ENCODE measurements at places on chromosomes 6 and 20.

- DNase-seq = no peak
Observed at GRCh38 chr6:160871320-160871719, 120.2 kb upstream of the MAP3K4 start.

- DNase-seq = peak; percentile 68
Observed at GRCh38 chr6:235763-236360, 56.4 kb upstream of the DUSP22 start.

DNA sequence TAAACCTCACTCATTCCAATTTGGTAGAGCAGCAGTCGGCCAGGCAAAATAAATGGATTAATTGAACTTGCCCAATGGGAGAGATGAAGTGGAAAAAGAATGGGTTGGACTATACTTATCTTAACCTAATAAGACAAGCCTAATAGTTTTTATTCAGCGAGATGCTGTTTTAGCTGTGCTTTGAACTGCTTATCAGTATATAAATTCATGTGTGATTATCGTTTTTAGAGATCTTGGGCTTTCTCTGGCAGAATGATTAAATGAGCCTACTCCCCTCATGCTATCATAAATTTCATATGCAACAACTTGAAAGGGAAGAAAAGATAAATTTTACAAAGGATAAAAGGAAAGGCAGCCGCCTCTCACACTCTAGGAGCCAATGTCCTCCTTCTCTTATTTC lies 59.8 kb downstream of the SNAP25 start:
- DNase-seq = no peak

GRCh38 chr6:40946738-40947301 lies 92.2 kb downstream of the UNC5CL start:
- no peak for DNase-seq

- DNase-seq = no peak
Observed at GRCh38 chr6:14453712-14454472, 336.3 kb downstream of the CD83 start.

- no peak for DNase-seq
Observed at GRCh38 chr6:39918831-39919230, 15.4 kb downstream of the MOCS1 start.

GRCh38 chr6:28982476-28983266 lies 22.4 kb downstream of the ZNF311 start:
- no peak for DNase-seq

DNA sequence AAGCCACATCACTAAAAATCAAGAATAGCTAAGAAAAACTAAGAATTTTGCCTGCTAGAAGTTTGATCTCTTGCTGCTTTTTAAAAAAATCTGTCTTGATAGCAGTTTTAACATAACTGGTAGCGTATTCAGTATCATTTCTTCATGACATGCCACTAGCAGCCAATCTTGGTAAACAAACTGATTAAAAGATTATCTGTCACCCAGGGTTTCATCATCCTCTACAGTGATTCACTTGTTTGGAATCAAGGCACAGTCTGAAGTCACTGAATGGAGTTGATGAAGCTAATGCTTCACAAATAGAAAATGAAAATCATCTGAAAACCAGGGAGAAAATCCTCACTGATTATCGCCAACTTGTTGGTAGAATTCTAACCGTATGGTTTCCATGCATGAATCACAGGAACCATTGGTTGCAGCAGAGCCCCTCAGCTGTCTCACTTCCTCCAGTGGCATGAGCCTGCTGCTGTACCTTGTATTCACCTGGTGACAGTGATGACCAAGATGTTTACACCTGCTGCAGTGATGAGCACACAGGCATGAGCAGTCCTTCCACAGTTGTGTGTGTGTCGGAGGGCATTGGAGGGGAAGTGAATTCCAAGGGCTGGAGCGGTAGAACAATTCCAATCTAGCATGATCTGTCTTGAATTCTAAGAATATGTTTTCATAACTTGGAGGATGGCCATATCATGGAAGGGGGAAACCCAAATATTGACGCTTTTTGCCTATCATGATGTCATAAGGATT lies 275.0 kb downstream of the KHDC1L start:
- no peak for DNase-seq

DNA sequence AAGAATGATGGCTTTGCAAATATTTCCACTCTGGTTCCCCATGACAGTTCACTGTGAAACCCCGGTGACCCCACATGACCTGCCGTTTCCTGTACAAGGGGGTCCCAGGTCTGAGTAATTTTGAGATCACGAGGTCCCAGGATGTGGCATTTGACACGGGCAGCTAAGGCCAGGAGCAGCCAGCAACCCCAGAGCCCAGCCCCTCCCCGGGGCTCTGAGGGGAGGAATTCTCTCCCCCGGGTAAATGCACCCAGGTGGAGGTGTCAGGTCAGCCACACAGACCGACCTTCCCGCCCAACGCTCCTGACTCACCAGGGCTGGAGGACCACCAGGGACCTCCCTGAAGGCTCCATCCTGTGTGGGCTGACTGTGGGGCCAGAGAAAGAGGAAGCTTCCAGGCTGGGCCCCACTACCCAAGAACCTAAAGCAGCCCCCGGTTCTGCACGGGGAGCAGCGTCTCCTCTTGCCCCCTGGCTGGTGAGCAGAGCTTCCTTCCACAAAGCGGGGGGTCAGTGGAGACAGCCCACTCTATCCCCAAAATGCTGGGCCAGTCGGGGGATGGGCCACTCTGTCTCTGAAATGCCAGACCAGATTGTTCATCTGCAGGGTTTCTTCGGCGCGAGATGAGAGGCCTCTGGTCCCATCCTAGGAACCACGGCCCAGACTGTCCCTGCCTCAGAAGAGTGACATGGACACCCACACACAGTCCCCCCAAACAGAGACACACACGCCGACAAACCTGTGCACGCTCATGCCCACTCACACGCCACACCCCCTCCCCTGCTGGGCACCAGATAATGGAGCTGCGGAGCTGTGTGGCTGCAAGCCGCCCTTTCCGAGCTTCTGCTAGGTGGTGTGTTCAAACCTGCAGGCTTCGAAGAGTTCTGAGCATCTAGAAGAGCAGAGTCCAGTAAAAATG lies 23.4 kb upstream of the SLCO4A1 start:
- DNase-seq = peak; percentile 55

- no peak for DNase-seq
Observed at GRCh38 chr20:22475662-22476061, 108.7 kb downstream of the FOXA2 start.

DNA sequence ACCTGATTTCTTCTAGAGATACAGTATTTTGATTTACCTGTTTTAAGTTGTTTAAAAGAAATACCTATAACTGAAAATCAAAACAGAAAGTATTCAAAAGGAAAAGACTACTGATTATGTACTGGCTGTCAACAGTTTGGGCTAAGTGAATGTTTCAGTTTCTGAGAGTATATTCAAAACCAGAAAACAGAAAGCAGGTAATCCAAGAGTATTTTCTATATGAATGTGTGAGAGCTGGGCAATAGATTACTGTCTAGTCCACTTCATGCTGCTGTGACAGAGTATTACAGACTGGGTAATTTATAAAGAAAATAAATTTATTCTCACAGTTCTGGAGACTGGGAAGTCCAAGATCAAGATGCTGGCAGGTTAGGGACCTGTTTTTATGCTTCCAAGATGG lies 261.0 kb downstream of the ARHGAP18 start:
- DNase-seq = no peak

GRCh38 chr20:6007094-6007528 lies 46.7 kb downstream of the LRRN4 start:
- no peak for DNase-seq

DNA sequence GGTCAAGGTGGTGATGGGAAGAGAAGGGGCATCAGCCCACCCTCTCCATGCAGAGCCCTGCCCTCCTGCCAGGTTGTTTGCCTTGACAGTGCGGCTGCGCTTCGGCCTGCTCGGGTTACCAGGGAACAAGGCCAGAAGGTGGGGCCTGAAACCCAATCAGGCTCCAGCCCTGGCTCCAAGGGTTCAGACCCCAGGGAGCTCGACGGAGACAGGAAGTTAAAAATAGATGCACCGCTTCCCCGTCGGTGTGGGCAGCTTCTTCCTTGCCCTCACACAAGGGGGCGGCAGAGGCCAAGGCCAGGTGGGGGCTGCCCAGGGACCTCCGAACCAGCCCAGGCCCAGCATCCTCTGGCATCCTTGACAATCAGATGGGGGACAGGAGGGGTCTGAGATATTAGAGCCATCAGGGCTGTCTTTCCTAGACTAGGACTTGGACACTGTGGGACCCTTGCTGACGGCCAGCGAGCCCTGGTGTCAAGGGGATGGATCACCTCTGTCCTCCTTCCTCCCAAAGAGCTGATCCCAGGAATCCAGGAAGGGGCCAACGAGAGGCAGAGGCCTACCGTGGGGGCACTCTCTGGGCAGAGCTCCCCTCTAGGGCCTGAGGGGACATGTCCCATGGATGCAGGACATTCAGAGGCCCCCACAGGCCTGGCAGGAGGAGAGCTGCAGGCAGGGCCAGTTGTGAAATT lies 65.2 kb downstream of the RIPOR3 start:
- no peak for DNase-seq

- DNase-seq = no peak
Observed at GRCh38 chr20:11676630-11677287, 240.9 kb upstream of the BTBD3 start.

- no peak for DNase-seq
Observed at GRCh38 chr6:98498866-98499265, 335.5 kb upstream of the POU3F2 start.

GRCh38 chr6:94065707-94066337 lies 646.5 kb upstream of the EPHA7 start:
- DNase-seq = no peak

DNA sequence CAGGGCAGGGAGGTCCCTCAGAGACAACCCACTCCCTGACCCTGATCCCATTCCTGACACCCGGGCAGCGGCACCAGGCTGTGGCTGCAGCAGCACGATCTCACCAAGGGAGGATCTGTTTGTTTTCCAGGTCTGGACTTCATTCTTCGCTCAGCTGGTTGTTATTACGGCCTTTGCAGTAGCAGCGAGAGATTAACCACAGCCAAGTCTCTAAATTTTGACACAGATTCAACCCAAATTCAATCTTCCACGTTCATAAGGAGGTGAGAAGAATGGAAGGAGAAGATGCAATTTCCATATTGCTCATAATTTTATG lies 91.1 kb upstream of the THBS2 start:
- no peak for DNase-seq

GRCh38 chr6:5645328-5646290 lies 361.1 kb downstream of the NRN1 start:
- no peak for DNase-seq

DNA sequence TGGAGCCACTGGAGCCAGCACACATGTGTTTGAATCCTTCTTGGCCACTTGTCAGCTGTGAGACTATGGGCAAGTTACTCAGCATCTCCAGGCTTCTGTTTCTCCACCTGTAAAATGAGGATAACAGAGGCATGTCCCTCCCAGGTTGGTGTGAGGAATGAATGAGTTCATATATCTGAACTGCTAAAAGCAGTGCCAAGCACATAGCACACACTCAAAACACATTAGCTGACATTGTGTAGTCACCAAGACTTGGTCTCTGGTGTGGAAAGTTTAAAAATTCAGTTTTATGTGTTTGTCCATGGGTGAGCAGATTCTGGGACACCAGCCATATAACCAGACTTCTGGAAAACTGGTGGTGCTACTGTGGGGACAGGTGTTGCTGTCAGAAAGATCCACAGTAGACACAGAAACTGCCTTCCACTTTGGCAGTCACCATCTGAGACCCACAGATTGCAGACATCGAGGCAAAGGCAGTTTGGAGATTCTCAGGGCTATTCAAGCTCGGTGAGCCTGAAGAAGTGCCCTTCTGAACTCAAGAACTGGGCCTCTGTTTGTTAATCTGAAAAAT lies 115.8 kb downstream of the MRPL14 start:
- peak; percentile 1 for DNase-seq

DNA sequence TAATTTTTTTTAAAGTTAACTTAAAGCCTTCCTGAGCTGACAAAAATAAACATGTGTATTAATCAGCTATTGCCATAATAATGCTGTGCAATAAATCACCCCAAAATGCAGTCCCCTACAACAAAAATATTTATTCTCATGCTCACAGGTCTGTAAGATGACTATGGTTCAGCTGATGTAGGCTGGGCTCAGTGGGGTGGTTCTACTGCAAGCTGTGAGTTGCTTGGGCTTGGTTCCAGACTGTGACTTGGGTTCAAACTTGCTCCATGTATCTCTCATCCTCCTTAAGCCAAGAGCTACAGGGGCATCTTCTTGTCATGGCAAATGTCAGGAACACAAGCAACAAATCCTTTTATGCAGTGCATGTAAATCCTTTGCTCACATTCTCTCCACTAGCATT lies 644.3 kb downstream of the KIF16B start:
- DNase-seq = no peak

- no peak for DNase-seq
Observed at GRCh38 chr20:46875059-46875458, 19.6 kb upstream of the EYA2 start.

GRCh38 chr6:41942067-41942851 lies 651 bp upstream of the CCND3 start:
- peak; percentile 26 for DNase-seq

DNA sequence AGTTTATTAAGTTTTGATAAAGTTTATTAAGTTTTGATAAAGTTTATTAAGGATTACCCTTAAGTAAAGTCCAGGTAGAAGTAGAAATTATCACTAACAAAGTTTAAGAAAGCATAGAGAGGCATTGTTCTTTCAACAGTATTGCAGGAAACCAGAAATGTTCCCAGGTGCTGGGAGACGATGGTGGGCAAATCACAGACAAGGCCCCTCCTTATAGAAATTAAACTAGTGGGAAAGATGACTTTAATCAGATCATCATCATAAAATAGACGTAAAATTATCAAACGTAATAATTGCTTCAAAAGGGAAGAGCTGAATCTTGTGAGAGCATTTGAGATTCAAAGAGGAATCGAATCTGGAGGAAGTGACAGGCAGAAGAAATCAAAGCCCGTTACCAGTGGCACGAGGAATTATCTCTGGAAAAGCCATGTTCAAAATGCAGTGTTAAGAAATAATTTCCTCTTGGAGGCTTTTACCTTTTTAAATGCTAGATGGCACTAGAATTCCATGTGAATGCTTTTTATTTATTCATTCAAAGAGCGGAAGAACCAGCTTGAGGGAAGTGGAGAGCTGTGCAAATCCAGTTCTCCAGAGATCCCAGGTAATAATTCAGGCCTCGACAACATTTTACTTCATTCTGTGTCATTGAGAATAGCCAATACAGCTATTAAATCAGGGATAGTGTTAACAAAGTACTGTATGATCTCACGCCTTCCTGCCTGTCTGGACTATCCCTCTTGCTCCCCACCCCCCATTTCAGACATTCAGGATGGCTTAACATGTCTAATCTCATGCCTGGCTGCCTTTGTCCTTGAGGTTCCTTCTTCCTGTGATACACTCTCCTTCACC lies 1.0 kb upstream of the APMAP start:
- DNase-seq = no peak

GRCh38 chr6:127690092-127690491 lies 113.1 kb downstream of the C6orf58 start:
- DNase-seq = no peak

GRCh38 chr20:2402271-2402980 lies 21.7 kb downstream of the TGM6 start:
- DNase-seq = no peak

DNA sequence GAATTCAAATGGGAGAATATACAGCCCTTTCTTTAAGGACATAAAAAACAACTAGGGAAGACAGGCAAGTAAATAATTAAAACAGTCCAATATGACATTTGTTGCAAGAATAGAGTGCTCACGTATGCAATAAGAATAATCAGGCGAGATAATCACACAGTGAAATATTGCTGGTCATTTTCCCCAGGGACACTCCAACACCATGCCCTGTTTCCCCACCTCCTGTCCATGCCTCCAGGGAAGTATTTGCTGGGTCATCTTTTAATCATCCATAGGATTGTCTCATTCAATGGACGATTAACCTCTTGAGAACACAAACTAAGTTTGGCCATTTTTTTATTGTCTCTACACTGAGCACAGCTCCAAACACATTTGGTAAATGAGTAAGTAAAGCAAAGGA lies 472.9 kb downstream of the C6orf118 start:
- DNase-seq = no peak

- no peak for DNase-seq
Observed at GRCh38 chr20:1557605-1558004, at the start of gene SIRPD. Gene SIRPD (minus strand): TSS chr20:1557705. CDS start chr20:1557653, 52 bp downstream.

All from activated CD8-positive, alpha-beta memory T cell treated with anti-CD3 and anti-CD28 coated beads, Interleukin-2, amount 50 U/mL, for 4 hours (primary cell).